ENCODE measurements at places on chromosomes 4 and X. TPM values are rescaled to one million over a fixed set of nuclear protein-coding genes. Genes with fewer than 3 reads are reported as not detected.

The DCAF12L2 gene
- total RNA-seq, result 1.1 TPM

The PHEX gene
- total RNA-seq, result 0.71 TPM

The MAGEB5 gene
- not detected for total RNA-seq

DNA sequence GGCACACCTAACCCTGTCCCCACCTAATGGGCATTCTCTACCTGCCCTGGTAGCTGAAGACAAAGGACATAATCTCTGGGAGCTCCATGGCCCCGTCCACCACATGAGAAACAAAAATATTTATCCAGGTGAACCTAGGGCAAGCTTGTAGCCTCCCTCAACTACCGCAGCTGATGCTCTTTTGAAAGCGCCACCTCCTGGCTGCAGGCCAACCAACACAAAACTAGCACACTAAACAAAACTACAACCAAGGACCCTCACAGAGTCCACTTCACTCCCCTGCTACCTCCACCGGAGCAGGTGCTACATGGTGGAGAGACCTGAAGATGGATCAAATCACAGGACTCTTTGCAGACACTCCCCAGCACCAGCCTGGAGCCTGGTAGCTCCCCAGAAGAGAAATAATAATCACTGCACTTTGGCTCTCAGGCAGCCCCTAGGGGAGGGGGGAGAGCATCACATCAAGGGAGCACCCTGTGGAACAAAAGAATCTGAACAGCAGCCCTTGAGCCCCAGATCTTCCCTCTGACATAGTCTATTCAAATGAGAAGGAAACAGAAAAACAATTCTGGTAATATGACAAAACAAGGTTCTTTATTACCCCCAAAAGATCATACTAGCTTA, 111.3 kb upstream of the ATP8A1 start:
- H3K27me3 ChIP-seq, result peaks cover 4% of the 10 kb centered on the region
- H3K4me1 ChIP-seq, result peaks cover 2% of the 10 kb centered on the region
- no peak overlapping the region for H3K4me3 ChIP-seq
- no peak for DNase-seq

DNA sequence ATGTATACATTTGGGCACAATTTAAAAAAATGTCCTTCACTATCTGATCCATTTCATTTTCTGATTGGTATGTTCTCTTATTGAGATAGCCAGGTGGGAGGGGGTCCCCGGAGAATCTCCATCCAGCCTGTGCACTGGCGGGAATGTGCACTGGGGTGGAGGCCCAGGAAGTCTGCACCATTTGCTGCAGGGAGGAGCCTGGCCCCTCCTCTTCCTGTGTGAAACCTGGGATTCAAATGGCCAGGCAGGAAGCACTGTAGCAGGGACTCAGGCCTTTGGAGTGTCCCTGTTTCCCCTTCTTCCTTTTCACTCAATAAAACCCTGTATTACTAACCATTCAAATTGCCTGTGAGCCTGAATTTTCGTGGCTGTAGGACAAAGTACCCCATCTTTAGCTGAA, 44.3 kb downstream of the GPRIN3 start:
- H3K36me3 ChIP-seq, result peaks cover 3% of the 10 kb centered on the region
- no peak for DNase-seq
- no peak overlapping the region for H3K4me3 ChIP-seq
